BE2C (cell line): ENCODE measurements at places on chromosomes 5 and 9.

DNA sequence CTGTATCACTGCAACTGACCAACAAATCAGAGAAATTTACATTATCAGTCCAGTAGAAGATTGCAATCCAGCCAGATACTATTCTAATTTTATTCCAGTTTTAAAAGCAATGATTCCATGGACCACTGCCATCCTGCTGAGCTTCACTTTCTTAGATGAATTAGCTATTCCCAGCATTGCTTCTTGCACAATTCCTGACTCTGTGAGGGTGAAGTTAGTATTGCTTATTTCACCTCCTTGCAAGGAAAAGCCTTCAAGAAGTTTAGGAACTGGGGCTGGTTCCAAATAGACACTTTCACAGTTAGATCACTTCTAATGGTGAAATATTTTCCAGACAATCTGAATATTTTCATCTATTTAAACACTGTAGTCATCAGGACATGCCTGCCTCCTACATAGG lies 338.6 kb upstream of the TNC start:
- DNase-seq: no peak

DNA sequence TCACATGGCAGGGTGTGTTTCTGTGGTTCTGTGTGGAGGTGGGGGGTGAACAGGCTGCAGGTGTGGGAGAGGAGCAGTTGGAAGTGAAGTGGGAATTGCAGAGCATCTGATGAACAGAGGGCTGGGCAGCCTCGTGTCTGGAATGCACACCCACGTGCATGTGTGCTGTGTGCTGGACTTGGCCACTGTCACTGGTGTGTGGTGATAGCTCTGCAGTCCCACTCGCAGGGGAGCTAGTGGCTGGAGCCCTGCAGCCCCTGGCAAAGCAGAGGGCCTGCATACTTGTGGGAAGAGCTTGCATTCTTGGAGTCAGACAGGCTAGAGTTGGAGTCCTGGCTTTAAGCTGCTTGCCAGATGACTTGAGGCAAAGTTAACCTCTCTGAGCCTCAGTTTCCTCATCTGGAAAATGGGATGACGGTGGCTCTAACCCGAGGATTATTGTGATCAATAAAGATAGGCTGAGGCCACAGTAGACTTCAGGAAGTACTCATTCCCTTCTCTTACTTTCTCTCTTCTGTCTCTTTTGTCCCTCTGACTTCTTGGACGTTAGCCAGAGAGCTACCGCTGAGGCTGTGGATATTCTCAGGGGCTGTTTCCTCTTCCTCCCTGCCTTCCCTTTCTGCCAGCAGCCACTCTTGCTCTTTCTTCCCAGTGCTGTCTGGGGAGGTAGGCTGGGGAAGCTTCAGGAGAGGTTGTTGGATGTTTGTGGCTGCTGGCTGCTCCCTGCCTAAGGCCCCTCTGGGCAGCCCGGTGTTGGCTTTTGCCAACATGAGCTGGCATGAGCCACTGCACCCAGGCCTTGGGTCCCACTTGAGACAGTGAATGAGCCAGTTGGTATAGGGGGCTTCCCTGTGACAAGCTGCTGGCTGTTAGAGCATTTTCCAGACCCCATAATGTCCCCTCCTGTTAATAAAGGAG lies 18.3 kb downstream of the PSAT1 start:
- no peak for DNase-seq

- peak; percentile 10 for DNase-seq
Measured at GRCh38 chr9:25225938-25226760, 452.1 kb downstream of the TUSC1 start.

DNA sequence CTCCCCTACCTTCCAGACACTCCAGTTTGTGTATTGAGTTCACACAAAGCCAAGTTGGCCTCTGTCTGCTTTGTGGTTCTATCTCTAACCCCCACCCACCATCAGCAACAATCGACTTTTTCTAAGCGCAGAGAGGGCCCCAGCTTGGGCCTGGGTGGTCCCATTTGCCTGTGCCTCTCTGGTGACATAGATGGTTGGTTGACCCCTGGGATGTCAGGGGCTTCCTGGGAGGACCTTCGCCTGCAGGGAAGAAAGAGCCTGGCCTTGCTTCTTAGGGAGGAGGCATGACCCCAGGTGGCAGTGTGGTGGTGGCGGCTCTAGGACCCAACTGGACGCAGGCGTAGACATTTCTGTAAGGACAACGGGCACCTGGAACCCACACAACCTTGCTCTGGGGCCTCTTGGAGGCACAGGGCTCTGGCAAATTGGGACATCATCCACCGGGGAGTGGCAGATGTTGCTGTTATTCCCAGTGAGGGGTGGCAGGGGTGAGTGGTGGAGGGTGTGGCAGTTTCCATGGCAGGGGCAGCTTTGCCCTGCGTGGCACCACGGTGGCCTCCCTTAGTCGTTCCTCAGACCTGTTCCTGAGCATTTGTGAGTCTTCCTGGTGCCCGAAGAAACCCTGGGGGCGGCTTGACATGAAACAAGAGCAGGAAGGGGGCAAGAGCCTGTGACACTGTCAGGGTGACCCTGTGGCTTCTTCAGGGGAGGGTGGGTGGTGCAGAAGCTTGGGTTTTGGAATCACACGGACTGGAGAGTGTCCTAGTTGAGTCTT lies 171.0 kb upstream of the IER5L start:
- no peak for DNase-seq

DNA sequence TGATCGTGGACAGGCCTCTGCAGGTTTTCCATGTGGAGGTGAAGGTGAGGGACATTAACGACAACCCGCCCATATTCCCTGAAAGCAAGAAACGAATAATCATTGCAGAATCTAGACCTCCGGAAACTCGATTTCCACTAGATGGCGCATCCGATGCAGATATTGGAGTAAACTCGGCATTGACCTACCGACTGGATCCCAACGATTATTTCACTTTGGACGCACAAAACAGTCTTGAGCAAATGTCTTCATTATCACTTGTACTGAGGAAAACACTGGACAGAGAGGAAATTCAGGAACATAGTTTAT lies 621 bp downstream of the PCDHA13 start:
- DNase-seq: peak; percentile 78

DNA sequence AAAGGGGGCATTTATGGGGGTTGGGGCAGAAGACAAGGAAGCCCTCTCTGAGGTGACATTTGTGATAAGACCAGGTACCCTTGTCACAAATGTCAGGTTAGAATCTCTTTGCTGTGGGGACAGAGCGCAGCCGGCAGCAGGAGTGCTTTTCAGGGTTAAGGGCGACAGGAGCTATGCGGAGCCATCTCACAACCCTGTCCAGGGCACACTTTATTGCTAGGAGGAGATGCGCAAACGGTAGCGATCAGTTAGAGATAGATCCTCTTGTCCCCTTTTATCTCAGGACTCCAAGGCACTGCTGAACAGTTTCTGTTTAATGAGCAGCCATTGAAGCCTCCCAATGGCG lies 438 bp upstream of the LAMC3 start:
- DNase-seq: no peak

DNA sequence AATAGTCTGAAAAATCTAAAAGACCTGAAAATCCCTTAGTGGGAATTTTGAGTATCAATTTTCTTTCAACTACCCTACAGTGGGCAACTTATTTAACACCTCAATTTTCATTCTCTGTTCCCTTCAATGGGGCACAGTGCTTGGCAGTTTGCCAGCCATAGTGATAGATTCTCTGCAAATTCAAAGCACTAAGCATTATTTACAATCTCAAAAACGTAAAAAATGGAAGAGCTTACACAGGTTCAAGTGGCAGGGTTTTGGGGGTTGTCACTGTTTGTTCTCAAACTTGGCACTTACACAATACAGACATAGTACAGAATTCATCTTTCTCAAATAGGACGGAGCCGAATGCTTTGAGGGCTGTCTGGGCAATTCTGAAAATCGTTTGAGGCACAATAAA lies 515.0 kb downstream of the EFNA5 start:
- peak; percentile 10 for DNase-seq

GRCh38 chr5:124001036-124001615 lies 489.1 kb downstream of the CSNK1G3 start:
- DNase-seq: no peak

DNA sequence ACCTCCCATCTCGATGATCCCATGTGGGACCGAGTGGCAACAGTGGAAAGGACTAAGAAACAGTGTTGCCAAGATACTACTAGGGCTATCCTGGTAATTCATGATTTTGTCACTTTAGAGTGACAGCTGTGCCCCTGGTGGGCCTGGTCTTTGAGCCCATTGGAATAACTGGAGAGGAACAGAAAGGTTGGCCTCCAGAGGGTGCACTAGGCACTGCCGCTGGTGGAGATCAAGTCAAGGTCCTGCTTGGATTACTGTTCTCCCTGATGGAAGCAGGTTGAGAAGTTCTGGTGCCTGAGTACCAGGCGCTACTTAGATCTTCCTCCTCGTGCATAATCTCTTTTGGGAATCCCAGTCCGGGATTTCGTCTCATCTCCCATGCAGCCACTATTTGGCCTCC lies 129.6 kb downstream of the SEC61B start:
- DNase-seq: peak; percentile 34

DNA sequence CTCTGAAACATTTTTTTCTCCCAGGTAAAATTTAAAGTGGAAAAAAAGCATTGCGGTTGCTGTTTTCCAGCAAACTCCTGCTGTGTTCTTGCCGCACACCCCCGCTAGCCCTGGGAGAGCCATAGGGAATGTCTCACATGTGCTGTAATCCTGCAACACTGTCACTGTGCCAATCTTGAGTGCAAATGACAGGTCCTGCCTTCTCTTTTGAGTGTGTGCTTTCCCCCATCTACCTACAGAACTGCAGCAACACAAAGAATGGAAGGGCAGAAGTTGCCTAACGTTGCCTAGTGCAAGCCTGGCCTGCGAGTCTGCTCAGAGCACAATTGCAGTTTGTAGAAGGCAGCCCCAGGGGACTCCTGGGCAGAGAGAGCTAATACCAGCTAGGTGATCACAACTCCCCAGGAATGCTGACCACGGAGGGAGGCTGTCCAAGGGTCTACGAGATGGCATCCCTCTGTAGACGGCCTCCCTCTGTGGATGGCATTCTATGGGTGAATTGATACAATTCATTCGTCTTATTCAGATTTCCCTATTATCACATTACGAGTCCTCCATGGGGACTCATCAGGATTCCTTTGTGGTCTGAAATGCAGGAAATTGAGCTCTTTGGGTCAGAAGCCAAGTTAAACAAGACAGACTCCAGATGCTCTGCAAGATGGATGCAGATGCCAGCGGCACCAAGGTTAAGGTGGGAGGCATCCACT lies 172.6 kb upstream of the S1PR3 start:
- DNase-seq: peak; percentile 49

GRCh38 chr5:1331861-1332405 lies 13.0 kb downstream of the CLPTM1L start:
- DNase-seq: no peak

DNA sequence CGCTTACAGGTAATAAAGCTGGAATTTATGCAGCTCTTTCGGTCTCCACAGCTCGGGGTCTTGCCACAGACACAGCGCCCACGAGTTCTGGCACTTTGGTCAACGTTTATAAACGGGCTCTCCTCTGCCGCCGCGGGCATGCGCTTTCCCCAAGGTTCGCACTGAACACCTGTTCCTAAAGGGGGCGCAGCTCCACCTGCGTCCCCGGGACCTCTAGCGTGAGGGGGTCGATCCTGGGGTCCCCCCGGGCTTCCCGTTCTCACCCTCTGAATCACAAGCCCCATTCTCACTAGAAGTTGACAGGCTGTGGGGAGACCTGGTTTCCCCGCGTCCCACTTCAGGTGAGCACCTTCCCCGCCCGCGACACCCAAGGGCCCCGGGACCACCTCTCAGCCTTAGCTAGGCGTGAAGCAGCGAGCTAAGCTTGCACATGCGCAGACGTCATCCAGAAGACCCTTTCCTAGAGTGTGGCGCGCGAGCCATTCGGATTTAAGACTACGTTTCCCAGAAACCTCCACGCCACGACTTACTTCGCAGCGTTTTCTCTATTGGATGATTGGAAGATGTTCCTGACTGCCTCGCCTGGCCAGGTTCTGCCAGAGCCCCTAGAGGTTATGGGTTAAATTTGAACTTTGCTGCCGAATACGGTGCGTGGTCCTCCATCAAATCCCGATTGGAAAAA lies 21.3 kb upstream of the ZNF782 start:
- DNase-seq: peak; percentile 88

DNA sequence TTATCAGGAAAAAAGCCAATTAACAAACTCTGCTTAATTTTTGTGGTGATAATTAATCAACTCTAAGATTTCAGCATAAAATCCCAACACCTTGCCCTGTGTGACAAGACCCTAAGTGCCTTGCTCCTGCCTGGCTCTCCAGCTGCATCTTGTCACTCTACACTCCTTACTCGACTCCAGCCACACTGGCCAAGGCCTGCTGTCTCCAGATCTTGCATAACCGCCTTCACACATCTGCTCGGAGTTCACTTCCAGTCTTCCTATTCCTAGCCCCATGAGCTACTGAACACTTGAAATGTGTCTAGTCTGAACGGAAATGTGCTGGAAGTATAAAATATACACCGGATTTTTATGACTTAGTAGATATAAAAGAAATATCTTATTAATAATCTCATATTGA lies 259.6 kb downstream of the EPB41L4A start:
- DNase-seq: no peak

DNA sequence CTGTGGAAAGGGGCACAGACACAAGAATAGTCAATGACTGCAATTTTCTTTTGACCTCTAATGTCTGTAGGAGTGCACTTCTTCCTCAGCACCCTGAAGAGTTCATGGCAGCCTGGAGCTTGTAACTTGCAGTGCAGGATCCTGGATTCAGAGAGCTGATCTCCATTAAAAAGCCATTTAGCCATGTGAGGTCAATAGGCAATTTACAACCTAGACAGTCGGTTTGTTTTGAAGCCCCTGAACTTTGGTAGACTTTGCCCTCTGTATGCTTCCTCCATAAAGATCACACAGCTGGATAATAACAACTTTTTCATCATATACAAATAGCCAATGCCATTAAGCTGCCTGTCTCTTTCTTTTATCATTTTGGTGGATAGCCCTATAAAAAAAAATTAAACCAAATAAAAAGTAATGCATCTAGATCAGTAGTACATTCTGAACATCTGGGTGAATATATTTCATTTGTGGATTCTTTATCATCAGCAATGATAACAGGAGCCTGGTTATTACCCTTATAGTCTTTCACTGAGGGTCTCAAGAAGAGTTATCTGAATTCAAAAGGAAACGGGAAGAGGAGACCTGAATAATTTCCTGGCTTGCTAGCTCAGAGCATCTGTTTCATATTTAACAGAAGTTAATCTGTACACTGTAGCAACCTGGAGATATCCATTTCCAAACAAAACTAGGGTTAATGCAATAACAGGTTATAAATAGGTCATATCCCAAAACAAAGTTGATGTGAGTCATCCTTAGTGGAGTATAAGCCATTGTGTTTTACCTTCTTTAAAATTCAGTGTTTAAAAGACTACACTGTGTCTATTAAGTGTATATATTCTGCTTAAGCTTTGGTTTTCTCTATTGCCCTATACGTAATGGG lies 193.8 kb upstream of the ACTBL2 start:
- no peak for DNase-seq

DNA sequence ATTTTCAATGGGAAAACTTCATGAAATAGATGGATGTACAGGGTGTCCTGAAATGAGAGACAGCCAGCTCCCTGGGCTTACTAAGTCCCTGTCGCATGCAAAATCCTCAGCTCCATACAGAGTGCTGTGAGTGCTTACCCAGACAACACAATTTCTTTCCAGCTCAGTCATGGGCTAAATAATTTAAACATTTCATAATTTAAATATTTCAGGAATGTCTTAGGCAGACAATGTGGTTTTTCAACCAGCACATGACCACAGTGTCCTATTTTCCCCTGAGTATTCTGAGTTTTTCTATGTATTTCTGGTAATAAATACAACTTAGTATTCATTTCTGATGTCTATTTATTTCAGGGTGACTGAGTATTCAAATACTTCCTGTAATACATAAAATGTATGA lies 188.5 kb upstream of the SNX2 start:
- no peak for DNase-seq
